Activated naive CD8-positive, alpha-beta T cell treated with anti-CD3 and anti-CD28 coated beads, Interleukin-2, amount 50 U/mL, for 16 hours (primary cell): ENCODE measurements at places on chromosomes 1 and 21.

DNA sequence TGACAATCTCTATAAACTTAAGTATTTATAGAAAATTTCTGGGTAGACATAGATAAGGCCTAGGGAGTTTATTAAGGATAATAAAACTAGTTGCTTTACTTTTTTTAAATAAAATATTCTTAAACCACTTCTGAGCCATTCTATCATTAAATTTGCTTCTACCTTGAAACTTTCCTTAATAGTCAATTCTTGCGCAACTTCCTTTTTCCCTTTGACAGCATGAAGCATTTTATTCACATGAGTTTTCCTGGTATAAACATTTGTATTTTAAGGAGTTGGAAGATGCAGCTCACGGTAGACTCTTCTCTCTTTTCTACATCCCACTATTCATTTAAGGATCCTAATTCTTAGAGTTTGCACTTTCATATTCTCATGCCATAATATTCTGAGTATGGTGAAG, 75.8 kb upstream of the DPH5 start:
- no peak for DNase-seq

- DNase-seq: no peak
These were observed 14.9 kb upstream of the TNNI1 start for GRCh38 chr1:201436393-201436792.

DNA sequence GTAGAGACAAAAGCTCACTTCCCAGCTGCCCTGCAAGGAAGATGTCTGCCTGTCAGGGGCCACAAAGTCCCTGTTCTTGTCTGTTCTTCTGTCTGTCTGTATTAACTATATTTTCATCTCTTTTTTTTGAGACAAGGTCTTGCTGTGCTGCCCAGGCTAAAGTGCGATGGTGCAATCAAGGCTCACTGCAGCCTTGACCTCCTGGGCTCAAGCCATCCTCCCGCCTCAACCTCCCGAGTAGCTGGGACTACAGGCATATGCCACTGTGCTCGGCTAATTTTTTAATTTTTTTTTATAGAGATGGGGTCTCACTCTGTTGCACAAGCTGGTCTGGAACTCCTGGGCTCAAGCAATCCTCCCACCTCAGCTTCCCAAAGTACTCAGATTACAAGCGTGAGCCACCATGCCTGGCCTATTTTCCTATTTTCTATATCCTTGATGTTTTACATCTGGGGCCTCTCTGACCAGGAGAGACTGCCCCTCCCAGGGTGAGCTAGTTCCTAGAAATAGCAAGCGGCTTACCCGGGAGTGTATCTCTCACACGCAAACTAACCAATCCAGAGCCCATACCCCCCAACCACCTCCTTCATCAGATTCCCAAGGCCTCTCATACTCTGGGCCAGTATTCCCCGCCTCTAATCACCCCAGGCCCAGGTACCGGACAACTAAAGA, 5.4 kb upstream of the KLHDC7A start:
- no peak for DNase-seq

DNA sequence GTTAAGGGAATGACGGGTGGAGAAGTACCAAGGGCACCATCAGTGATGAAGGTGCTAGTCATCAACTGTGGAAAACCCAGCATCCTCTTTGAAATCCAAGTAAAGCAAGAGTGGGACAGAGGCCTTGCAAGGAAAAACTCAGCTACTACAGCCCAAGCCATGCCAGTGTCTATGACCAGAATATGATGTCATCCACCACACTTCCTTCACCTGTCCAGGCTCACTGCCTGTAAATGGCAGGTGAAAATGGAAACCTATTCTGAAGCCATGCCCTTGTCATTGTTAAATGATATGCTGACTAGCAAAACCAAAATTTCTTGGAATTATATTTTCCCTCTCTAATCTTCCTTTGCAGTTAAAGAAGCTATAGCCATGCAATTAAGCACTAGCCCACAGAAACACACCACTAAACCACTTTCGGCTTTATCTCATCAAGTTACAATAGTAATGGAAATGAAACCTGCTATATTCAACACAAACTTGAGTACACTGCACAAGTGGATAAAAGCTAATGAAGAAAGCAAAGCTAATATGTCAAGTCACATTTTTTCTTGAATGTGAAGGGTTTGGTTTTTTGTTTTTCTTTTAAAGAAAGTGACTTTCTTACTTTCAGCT, 96.3 kb upstream of the RALGPS2 start:
- no peak for DNase-seq

- DNase-seq: no peak
These were observed 70.6 kb downstream of the PATJ start for GRCh38 chr1:61812916-61813315.

DNA sequence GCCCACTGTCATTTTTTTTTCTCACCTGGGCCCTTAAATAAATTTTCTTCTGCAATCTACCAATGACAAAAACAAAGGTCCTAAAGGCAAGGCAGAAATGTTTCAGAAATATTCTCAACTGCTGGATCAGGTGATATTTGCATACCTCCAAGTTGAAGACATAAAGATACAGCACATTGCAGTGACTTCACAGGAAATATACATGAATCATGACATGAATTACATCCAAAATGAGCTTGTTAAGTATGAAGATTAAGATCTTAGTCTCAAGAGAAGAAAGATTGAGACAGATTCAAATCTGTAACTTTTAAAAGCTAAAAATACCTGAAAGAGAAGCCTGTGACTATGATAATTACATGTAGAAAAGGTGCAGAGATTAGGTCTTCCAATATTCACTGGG, 207.8 kb downstream of the SIPA1L2 start:
- DNase-seq: no peak

- no peak for DNase-seq
These were observed 69.9 kb upstream of the WDR26 start for GRCh38 chr1:224504297-224505041.

DNA sequence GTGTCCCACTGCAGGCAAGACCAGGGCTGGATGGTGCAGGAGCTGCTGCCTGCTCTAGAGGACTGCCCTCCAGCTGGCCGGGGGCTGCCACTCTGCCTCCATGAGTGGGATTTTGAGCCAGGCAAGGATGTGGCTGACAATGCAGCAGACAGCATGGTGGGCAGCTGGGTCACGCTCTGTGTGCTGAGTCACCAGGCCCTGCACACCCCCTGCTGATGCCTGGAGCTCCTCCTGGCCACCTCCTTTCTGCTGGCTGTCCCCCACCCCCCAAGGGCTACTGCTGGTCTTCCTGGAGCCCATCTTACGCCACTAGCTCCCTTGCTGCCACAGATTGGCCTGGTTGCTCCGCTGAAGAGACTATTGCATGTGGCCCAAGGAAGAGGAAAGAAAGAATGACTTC, 3.9 kb upstream of the ZSCAN20 start:
- DNase-seq: no peak

- no peak for DNase-seq
These were observed 32.2 kb downstream of the SOX13 start for GRCh38 chr1:204105131-204105515.

DNA sequence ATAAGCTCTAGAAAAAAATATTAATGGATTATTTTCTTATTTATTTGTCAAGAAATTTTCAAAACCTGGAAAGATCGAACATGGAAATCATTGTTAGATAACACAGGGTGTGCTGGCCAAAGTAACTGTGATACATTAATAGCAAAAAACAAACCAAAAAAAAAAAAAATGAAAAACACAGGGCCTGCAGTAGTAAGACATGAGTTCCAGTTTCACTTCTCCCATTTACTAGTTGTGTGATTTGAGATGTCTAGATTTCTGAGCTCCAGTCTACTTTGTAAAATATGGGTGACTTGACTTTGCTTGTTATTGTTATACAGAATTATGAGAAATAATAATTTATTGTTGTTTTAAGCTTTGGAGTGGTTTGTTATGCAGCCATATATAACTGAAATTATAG, 13.6 kb downstream of the FAM177B start:
- DNase-seq: no peak
